ENCODE measurements at places on chromosomes 4 and X.

DNA sequence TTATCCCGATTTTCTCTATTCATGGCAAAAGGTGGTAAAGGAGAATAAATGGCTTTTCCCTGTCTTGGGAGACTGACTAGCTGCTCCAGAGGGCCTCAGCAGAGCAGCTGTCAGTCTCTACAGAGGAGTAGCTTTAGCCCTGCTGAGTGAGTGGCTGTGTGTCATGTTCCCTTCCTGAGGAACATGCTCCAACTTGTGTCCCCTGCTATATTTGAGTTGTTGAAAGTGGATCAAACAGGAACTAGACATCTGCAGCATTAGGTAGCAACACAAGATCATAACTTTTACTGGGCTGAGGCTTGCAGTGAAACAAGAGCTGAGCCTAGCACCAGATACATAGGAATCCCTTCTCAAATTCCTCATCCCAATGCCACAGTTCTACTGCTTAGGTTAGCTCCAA lies 26.7 kb upstream of the PLAC1 start:
- no peak for DNase-seq

DNA sequence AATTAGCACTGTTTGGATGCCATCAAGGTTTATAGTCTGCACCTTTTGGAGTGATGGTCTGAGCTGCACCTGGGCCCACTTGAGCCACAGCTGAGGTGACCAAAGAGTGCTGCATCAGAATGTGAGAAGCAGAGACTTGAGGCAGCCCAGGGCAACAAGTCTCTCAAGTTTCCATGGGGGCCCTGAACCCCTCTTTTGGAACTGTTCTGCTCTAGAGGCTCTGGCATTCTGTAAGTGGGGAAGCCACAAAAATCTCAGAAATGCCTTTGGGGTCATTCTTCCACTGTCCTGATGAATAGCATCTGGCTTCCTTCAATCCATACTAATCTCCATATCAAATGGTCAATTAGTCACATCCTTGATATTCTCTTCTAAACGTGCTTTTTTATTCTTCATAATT lies 298.4 kb upstream of the MAOA start:
- DNase-seq: no peak

DNA sequence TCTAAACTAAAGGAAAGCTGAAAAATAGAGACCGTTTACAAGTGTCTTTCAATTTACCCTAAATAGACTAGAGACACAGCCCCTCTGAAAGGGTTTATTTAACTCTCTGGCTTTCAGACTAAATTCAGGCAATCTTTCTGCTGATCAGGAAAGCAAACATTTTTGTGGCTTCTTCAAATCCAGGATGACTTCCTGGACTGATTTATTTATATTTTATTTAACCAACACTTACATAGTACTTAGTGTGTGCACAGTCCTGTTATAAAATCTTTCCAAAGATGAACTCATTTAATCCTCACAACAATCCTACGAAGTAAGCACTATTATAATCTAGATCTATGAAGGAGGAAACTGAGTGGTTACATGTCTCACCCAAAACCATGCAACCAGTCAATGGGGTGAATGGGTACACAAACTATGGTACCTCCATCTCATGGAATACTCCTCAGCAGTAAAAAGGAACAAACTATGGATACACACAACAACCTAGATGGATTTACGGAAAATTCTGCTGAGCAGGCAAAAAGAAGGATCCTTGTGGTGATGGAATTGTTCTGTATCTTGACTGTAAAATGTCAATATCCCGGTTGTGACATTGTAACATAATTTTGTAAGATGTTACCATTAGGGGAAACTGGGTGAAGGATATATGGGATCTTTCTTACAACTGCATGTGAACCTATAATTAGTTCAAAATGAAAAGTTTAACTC lies 64.1 kb upstream of the MAMLD1 start:
- no peak for DNase-seq

GRCh38 chr4:107736924-107737448 lies 17.0 kb upstream of the PAPSS1 start:
- peak; percentile 70 for DNase-seq

GRCh38 chrX:17425551-17425950 lies 50.6 kb downstream of the NHS start:
- DNase-seq: no peak

DNA sequence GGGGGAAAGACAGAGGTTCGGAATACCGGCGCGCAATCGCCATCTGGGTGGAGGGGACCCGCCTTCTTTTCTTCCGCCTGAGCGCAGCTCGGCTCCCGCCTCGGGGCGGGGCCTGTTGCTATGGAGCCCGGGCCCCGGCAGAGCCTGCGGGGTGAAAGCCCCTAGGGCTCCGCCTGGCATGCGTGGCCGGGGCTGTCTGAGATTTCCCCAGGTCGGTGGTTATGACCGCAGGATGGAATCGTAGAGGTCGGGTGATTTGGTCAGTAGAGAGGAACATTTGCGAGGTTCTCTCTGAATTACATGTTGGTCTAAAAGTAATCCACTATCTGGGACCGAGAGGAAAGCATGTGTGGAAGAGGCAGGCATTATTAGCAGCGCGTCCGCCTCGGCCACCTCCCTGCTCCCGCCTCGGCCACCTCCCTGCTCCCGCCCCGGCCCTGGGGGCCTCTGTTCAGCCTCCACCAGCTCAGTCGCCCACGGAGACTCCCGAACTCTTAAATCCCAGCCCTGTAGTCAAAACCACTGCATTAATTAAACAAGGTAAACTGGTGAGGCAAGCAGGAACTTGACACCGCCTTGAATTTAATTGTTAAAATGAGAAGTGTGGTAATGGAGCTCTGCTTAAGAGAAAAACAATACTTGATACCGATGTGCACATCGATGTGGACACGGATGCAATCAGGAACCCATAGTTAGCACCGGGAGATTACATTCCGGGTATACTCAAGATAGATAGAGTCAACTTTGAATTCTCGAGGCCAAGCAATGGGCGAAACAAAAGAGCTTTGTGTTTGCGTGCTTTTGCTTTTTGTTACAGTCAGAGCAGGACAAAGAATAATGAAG lies 45.2 kb downstream of the TRIM2 start:
- DNase-seq: peak; percentile 96

- no peak for DNase-seq
Observed at GRCh38 chr4:114229706-114230105, 250.3 kb upstream of the ARSJ start.

All from B cell (primary cell).